ENCODE measurements at places on chromosomes 2 and 18. TPM values are rescaled to one million over a fixed set of nuclear protein-coding genes. Genes with fewer than 3 reads are reported as not detected.

DNA sequence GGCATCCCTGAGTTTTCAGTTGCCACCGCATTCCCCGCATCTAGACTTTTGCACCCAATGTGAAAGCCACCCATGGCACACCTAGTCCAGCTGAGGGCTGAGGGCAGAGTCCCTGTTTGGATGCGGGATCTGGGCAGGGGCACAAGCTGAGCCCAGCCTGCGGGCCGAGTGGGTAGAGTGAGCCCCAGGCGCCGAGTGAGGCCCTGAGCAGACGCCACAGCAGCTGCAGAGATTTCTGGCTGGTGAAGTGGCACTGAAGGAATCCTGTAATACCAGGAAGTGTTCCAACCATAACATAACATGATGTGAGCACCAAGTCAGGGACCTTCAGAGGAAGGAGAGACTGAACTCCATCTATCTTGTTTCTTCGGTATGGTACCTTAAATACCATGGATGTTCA is 27.7 kb upstream of the FRZB start:
- DNase-seq: no peak

DNA sequence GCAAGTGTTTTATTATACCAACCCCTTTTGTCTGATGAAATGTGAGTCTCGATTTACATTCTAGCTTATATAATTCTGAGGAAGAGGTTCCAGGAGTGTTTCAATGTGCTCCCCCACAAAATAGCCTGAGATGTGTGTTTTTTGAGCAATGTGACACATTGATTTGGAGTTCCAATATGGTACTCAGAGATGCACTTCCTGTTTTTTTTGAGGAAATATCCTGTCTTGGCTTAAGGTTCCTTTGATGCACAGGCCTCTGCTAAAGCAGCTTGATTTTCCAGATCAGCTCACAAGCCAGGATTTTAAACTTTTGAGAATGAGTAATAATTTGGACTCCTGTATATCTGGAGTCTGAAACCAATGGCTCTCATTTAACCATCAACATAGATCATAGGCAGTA is 221.4 kb downstream of the ACTR3 start:
- DNase-seq: no peak

CNDP1 gene
- not detected for total RNA-seq

GRCh38 chr2:65366595-65367125 is 65.7 kb downstream of the SPRED2 start:
- DNase-seq: no peak

MPP4 gene
- not detected for total RNA-seq

SLC23A3 gene
- 3.8 TPM for total RNA-seq

DNA sequence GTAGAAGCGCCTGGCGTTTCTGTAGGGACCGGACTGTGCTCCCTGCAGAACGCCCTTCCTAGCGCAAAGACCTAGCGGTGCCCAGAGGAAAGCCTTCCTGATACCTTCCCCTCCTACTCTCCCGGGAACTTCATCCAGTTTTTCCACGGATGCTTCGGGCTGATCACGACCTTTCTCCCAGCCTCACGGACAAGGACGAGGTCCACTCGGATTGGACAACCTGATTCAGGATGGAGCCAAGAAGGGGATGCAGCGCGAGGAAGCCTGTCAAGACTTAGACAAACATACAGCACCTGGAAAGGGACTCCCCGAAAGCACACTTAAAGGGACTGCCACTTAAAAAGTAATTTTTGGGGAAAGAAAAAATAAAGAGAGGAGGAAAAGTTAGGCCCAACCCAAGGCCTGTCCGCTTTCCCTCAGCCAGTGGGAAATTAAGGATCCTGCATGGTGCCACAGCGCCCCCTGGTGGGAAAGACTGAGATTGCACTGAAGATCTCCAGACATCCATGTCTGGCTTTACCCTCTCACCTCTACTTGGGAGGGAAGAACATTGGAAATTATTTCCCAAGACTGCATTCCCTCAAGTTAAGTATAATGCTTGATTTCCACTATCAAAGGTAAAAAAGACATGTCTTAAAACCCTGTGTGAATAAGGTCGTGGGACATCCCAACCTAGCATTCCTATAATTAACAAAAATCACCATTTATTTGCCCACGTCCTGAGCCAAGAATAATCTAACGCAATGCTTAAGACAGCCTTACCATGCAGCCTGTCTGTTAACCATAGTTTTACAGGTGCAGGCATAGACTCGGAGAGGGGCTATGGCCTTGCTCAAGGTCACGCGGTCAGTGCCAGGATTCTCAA is 13.4 kb upstream of the COPS8 start:
- DNase-seq: no peak

OSBPL6 gene
- total RNA-seq: 5.9 TPM

CNTNAP5 gene
- total RNA-seq: not detected

SPC25 gene
- 1.4 TPM for total RNA-seq

DNA sequence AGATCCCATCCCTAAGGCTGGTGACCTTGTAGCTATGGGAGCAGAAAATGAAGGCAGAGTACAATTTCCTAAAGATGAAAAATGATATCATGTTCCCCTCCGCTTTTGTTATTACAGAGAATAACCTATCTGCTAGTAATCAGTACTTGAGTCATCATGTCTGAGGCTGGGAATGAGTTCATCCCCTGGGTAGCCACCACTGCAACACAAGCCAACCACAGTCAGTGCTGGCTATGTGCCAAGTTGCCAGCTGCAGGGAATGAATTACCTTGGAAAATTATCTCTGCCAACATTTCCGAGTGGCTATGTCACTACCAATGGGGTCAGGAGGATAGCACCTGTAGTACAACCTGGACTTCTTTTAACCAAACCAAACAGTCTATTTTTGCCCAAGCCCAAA is 1094.7 kb upstream of the DDX18 start:
- no peak for DNase-seq

DNA sequence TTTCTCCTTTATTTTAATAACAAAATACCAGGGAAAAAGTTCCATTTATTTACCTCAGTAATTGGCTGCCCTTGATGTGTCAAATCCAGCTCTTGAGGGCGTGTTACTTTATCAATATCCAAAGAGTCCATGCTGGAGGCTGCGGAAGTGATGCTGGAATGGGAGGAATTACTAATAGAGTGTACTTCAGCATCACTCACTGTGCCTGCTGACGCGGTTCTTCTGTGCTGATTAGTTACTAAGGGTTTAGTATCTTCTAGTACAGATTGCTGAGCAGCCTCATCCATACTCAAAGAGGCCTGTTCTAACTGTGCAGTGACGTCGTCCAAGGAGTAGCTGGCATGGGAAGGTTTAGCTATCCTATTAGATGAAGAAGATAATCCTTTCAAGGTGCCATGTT is 45.6 kb downstream of the RAPH1 start:
- DNase-seq: no peak

DNA sequence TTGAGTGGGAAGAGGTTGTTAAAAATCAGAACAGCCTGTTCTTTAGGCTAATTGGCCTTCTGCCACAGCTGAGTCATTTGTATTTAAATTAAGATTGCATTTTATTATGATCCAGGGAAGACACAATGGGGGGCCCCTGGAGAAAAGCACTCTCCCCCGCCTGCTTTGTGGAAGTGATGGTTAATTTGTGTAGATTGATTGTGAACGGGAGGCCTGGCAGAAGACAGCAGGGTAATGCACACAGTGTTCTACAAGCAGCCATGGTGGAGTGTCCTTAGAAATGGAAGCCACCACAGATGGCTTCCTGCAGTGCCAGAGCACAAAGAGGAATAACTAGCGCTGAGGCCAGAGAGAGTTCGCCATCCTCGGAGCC is 19.6 kb downstream of the RAMP1 start:
- no peak for DNase-seq

GRCh38 chr2:23445450-23445868 is 60.5 kb downstream of the KLHL29 start:
- no peak for DNase-seq

VWA3B gene
- total RNA-seq: 3.5 TPM

DNA sequence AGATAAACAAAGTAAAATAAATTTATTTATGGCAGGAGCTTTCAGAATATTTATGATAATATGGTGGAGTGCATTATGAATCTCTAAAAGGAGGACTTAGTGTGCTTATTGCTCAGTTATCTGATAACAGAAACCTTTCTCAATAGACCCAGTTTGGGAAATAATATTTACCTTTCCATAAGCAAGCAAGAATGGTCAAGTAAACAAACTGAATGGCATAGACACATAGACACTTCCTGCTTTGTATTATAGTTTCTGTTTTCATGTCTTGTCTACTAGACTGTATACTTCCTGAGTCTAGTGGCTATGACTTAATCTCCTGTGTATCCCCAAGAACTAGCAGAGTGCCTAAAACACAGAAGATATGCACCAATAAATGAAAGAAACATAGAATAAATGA is 87.8 kb downstream of the UPP2 start:
- no peak for DNase-seq
